CD4-positive, alpha-beta T cell treated with Interleukin-4 for 4 hours (primary cell): ENCODE measurements at places on chromosomes 3 and 15.

GRCh38 chr15:64444836-64445235 is 15.5 kb upstream of the ZNF609 start:
- DNase-seq, result no peak

GRCh38 chr15:52710708-52711389 is 31.7 kb upstream of the ATOSA start:
- DNase-seq, result no peak

DNA sequence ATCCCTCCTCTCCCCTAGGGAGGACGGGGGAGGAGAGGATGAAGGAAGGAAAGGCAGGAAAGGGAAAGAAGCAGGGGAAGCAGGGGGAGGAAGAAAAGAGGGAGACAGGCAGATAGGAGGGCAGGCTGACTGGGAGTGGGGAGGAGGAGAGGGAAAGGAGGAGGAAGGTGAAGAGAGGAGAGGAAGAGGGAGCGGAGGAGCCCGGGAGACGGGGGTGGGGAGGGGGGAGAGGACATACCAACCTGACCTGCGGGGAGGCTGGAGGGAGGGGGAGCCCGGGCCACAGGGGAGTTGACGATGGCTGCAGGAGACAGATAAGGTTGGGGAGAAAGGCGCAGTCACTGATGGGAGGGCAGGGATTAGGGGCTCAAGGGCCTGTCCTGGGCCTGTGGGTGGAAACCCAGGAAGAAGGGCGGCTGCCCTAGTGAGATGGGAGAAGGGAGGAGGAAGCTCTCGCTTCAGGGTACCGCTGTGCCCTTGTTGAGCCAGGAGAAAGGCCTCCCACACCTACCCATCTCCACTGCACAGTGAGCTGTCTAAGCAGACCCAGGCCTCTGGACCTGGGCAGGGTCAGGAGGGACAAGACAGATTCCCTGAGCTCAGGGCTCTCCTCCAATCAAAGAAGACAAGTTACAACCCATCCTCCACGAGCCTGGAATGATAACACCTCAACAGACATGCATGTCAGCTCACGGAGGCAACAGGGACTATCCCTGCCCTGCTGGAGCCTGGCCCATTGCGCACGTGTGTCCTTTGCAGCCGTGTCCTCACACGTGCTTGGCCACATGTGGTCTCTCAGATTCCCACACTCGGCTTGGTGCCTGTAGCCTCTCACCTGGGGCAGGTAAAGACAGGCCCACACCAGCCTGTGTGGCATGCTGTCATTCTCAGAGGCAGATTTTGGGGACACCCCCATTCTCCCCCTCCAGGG is 27.9 kb downstream of the C3orf18 start:
- DNase-seq, result no peak

- DNase-seq, result no peak
Observed at GRCh38 chr3:100880845-100881244, 112.4 kb downstream of the ABI3BP start.

- no peak for DNase-seq
Observed at GRCh38 chr15:68696414-68697363, 117.9 kb downstream of the CORO2B start.

DNA sequence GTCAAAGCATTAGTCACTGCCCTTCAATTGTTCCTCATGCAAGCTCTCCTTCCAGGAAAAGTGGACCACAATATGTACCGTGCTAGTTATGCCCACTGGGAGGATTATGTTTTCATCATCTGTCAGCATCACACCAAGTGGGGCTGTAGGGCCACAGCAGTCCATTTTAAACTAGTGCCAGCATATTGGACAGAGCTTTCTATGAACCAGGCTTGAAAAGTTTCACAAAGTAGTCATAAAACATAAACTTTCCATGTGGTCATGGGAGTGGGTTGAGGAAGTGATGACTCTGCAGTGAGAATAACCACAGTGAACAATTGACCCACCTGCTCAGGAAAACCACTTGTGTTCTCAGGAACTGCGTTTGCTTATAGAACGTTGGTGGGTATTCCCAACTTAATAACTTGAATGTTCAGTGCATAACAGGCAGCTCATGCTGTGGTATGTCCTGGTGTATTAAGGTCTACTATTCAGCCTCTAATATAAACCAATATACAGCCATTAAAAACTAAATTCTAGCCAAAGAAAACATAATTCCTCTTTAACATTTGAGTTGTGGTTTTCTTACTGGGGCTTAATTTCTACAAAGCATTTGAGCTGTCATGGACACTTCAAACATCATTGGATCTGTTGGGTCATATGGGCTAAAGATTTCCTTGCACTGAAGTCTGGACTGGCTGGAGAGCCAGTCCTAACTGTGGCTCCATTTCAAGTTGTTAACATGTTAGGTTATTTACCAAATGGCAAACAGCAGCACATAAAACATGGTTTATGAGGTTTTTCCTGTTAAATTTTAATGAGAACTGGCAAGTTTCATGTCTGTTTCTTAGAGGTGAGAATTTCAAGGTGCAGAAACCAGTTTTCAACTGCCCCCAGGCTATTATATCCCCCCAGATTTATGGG is 274.1 kb downstream of the OTOL1 start:
- no peak for DNase-seq

GRCh38 chr3:58839187-58839586 is 172.6 kb upstream of the FAM3D start:
- DNase-seq, result no peak

DNA sequence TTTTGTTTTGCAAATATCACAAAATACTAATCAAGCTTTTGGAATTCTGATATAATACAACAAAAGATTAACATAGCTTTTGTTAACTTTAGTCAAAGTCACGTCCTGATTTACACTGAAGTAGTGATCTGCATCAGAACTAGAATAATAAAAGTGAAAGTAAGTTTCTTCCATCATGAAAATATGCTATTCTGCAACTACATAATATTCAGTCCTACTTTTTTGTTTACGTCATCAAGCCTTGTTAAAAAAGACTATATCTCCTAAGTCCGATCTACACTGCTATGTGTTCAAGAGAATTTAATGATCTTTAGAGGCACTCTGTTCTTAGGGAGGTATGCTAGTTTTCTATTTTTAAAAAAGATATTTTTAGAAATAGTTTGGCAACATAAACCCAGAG is 330.1 kb downstream of the ARPP21 start:
- DNase-seq, result no peak
